Naive thymus-derived CD4-positive, alpha-beta T cell (primary cell): ENCODE measurements at places on chromosomes 4 and X. TPM values are rescaled to one million over a fixed set of nuclear protein-coding genes. Genes with fewer than 3 reads are reported as not detected.
A peak's percentile ranks its signal among the peaks of the same experiment; 100 is the strongest.

The GNL3L gene
- 51.9 and 55.4 TPM in 2 replicates for total RNA-seq

DNA sequence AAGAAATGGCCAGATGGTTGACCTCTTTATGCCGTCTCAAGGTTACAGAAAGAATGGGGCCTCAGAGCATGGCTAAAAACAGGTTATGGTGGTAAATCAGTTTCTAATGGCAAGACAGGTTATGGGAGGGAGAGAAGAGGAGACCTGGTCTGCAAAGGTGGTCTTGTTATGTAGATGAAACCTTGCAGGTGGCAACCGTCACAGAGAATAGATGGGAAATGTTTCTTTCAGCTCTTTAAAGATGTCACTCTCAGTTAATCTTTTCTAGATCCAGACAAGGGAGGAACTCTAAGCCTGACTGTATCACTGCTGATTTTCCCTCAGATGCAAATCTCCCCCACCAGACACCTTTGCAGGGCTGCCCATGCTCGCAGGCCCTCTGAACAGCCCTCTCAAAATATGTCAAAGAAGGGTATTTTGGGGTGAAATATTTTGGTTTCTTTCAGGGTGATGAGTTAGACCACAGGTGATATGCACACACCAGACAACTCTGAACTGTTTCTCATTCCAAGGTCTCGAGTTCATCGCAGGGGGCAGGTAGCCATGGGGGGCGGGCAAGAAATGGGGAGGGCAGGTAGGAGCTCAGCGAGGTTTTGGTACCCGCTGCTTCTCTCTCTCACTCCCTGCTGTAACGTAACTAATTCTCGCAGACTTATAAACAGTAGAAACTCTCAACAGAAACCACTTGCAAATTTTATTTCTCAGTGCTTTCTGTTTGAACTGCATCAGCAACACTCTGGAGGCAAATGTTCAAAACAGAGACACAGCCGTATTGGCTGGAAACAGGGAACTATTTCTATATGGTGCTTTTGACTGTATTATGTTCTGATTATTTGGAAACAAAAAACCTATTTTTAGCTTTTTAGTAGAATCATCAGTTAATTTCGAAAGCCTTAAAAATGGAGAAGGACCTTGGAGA lies 32.4 kb downstream of the CASP3 start:
- DNase-seq = no peak

GRCh38 chr4:162075726-162076125 lies 88.1 kb downstream of the FSTL5 start:
- DNase-seq = no peak

- DNase-seq = no peak
Measured at GRCh38 chr4:142818031-142818430, 28.1 kb downstream of the INPP4B start.

- DNase-seq = no peak
Measured at GRCh38 chr4:19254486-19254885, 997.2 kb upstream of the SLIT2 start.

The ADRA2C gene
- total RNA-seq = not detected

The IL15 gene
- 3.0 and 4.1 TPM in 2 replicates for total RNA-seq

- peak; percentile 9 for DNase-seq
Measured at GRCh38 chrX:9466736-9467135, 1.9 kb downstream of the TBL1X start.

- DNase-seq = no peak
Measured at GRCh38 chr4:60020389-60020788, 1179.7 kb upstream of the ADGRL3 start.

DNA sequence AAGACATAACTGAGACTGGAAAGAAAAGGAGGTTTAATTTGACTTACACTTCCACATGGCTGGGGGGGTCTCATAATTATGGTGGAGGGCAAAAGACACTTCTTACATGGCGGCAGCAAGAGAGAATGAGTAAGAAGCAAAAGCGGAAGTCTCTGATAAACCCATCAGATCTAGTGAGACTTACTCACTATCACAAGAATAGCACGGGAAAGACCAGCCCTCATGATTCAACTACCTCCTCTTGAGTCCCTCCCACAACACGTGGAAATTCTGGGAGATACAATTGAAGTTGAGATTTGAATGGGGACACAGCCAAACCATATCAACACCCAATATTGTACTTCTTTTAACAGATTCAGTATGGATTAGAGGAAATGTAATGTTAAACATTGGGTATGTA lies 646.6 kb downstream of the ANKRD50 start:
- no peak for DNase-seq

The ASB5 gene
- total RNA-seq = not detected

The CT45A3 gene
- total RNA-seq = not detected

GRCh38 chr4:26141911-26142638 lies 178.7 kb upstream of the RBPJ start:
- no peak for DNase-seq
